Pancreas (tissue), 10 donors: ENCODE measurements at places on chromosomes 3 and 15. TPM values are rescaled to one million over a fixed set of nuclear protein-coding genes. Genes with fewer than 3 reads are reported as not detected.

The CILP gene
- 1.0 TPM for polyA plus RNA-seq

The CLASP2 gene
- 8.5 TPM for polyA plus RNA-seq

The DAZL gene
- not detected for polyA plus RNA-seq

GRCh38 chr15:55124616-55125015 is 72.1 kb downstream of the RSL24D1 start:
- no peak for DNase-seq

The RNF7 gene
- 103 TPM for polyA plus RNA-seq

- DNase-seq: no peak
Measured at GRCh38 chr3:178181784-178182183, 354.5 kb upstream of the KCNMB2 start.

- DNase-seq: no peak
Measured at GRCh38 chr3:150378301-150378748, 29.8 kb upstream of the TSC22D2 start.

The CCR3 gene
- polyA plus RNA-seq: not detected

The C15orf62 gene
- 0.16 TPM for polyA plus RNA-seq

- DNase-seq: no peak
Measured at GRCh38 chr15:78906316-78906620, 33.6 kb downstream of the MORF4L1 start.

The DNASE1L3 gene
- polyA plus RNA-seq: 0.38 TPM

The STRC gene
- polyA plus RNA-seq: 0.82 TPM

GRCh38 chr3:196197524-196197923 is 13.7 kb downstream of the ZDHHC19 start:
- no peak for DNase-seq

DNA sequence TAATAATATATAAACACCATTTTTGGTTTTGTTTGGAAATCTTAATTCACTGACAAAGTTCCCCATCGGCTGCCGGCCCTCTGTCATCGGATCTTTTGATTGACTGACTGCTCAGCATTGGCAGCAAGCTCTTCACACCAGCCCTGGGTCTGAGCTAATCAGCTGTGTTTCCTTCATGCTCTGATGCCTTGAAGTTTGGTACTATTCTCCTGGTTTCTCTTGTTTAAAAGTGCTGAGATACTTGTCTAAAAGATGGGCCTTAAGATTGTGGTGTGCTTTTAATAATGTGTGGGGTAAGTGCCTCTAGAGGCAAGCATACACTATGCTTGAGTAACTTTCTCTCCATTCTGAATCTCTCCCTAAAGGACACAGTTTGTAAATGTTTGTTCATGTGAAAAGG is 415.5 kb upstream of the TPRG1 start:
- no peak for DNase-seq
